Activated CD4-positive, alpha-beta memory T cell treated with anti-CD3 and anti-CD28 coated beads, Interleukin-2, amount 10 ng/mL, durations not matched to agents 7 days and 5 days (primary cell): ENCODE measurements at places on chromosomes 2 and 18. TPM values are rescaled to one million over a fixed set of nuclear protein-coding genes. Genes with fewer than 3 reads are reported as not detected.

- no peak for DNase-seq
Observed at GRCh38 chr18:38944446-38945024, 1378.9 kb upstream of the CELF4 start.

- no peak for DNase-seq
Observed at GRCh38 chr18:44186001-44186400, 494.7 kb upstream of the SETBP1 start.

CHAC2 gene
- 10.3 TPM for total RNA-seq

AQP12A gene
- not detected for total RNA-seq

DNA sequence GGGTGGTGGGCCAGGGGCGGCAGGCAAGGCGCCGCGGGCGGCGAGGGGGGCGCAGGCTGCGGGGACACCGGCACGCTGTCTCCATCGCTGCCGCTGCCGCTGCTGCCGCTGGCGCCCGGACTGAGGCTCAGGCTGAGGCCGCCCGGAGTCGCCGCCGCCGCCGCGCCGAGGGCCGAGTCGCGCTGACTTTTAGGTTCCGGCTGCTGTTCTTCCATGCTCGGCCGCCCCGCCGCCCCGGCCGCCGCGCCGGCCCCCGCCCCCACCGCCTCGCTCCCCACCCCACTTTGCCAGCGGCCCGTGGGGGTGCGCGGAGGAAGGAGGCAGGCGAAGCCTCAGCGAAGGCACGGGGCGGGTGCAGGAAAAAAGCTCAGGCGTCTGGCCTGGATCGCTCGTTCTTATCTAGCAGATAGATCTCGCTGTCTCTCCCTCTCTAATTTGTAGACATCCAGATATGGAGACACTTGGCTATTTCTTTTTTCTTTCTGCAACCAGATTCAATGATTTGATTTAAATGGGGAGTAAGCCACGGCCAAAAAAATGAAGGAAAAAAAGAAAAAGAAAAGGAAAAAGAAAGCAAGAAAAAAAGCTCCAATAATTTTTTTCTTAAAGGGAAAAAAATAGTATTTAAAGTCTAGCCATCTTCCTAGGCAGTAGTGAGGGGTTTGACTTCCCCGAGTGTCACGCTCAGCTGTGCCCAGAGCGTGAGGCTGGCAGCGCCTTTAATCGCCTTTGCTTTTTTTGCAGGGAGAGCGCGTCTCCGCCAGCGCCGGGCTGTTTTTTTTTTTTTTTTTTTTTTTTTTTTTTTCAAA, at the start of gene EN1:
Gene EN1 (minus strand): TSS at position 696 of the 809 bp plus-strand sequence. CDS start 481 bp downstream, at position 215.
- DNase-seq, result no peak

GRCh38 chr2:37656512-37657423, 14.7 kb downstream of the CDC42EP3 start:
- peak; percentile 37 for DNase-seq

DNA sequence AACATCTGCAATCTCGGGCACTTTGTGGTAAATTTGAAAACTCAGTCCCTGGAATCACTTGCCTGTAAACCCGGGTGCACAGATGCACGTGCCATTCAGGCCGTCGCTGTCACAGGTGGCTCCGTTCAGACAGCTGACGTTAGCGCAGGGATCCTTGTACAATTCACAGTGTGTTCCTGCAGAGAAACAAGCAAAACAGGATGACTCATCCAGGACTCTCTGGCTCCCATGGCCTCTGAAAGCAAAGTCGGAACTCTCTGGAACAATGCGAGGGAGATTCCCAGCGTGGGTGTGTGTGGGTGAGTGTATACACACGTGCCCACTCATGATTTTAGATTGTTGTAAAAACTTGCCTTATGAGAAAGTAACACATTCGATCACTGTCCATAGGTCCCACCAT, 136.1 kb upstream of the PID1 start:
- no peak for DNase-seq

UBXN4 gene
- 126 TPM for total RNA-seq

- no peak for DNase-seq
Observed at GRCh38 chr18:73245345-73245744, 377.6 kb upstream of the NETO1 start.

GRCh38 chr2:237205043-237205541, 119.4 kb downstream of the COPS8 start:
- no peak for DNase-seq

DNA sequence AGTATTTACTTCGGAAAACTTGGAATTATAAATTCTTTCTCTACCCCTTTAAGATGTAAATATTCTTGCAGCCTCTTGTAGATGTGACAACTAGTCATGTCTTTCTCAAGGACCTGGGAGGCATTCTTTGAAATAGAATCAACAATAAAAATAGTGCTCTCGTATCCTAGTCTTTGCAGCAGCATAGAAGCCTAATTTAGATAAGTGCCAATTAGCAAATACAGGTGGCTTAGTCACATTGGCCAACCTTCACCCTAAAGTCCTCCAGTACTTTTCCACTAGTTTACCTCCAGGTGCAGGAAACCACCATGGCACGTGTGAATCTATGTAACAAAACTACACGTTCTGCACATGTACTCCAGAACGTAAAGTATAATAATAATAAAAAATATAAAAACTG, 3.5 kb upstream of the ZSWIM2 start:
- no peak for DNase-seq

- DNase-seq, result no peak
Observed at GRCh38 chr18:2843146-2843545, 3.7 kb upstream of the EMILIN2 start.

DNA sequence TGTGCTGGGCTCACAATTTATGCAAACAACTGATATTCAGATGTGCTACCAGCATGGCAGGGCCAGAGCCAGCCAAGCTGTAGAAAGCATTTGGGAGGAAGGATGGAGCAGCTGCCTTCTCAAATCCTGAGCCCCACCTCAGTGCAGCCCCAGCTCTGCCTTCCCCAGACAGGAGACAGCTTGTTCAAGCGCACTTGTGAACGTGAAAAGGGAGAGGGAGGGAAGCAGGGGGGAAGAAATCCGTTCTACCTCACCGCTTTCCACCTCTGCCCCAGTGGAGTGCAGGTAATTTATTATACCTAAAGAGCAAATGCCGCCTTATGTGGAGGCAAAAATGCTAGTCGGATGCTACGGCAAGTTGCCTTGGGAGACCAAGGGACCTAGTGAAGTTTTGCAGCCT, 66.0 kb upstream of the SLC14A2 start:
- no peak for DNase-seq

TNS1 gene
- 3.2 TPM for total RNA-seq

DNA sequence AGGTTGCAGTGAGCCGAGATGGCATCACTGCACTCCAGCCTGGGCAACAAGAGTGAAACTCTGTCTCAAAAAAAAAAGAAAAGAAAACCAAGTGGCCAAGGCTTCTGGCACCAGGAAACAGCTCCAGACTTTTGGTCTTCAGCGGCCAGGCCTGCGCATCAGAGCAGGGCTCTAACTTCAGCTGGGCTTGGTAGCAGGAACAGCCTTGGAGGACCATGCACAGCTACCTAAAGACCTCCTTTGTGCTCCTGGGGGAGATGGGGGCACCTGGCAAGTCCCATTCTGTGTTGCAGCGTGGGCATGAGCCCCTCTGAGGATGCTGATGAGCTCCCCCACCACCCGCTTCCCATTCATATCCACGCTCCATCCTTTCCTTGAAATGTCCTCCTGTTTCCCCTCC, 56.4 kb upstream of the SEMA4C start:
- DNase-seq, result no peak
